ENCODE measurements at places on chromosomes 6 and 20. TPM values are rescaled to one million over a fixed set of nuclear protein-coding genes. Genes with fewer than 3 reads are reported as not detected.

The MUCL3 gene
- not detected for total RNA-seq

The GPSM3 gene
- total RNA-seq = 1.3 TPM

The MAFB gene
- total RNA-seq = 7.7 TPM

The APCDD1L gene
- total RNA-seq = 0.99 TPM

The SRSF12 gene
- total RNA-seq = 0.33 TPM

The BHLHE23 gene
- not detected for total RNA-seq

The SLC12A5 gene
- 0.50 TPM for total RNA-seq

The PBOV1 gene
- total RNA-seq = not detected

The PLCG1 gene
- 63.9 TPM for total RNA-seq

The TSBP1 gene
- not detected for total RNA-seq

The AIF1 gene
- not detected for total RNA-seq

The BPI gene
- not detected for total RNA-seq

All from fibroblast of lung (primary cell).